ENCODE measurements at places on chromosomes 2 and 18.

DNA sequence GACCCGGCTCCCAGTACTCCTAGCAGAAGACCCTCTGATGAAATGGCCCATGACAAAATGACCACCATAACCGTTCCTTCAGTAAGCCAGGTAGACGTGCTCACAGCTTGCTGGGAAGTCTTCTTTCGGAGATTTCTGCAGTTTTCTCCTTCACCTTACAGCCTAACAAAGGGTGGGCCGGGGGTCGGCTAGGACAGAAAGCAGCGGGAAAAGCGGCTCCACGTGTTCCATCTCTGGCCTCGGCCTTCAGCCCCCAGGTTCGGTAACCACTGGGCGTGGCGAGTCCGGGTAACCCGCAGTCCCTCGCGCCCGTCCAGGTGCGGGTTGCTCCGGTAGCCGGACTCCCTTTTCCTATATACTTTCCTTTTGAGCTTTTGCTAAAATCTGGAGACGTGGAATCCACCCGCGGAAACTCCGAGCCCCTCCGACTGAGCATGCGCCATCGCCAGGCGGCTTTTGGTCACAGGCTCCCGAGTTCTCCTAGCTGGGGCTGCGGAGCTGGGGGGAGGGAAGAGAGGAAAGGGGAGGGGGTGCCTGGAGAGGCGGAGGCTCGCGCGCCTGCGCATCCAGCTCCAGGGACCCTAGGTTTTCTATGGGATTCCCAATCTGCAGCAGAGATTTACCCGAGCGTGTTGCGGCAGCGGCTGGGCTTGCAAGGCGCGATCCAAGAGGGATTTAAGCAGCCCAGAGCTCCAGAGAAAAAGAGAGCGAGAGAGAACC is at the start of gene VSNL1:
VSNL1 (plus strand) TSS at position 604 of the 720 bp plus-strand sequence. CDS start 51,379 bp downstream, outside the sequence.
- DNase-seq: peak; percentile 88

- DNase-seq: no peak
Measured at GRCh38 chr18:21314724-21315123, 72.7 kb downstream of the GREB1L start.

- no peak for DNase-seq
Measured at GRCh38 chr2:148027822-148028221, 6.9 kb downstream of the MBD5 start.

- no peak for DNase-seq
Measured at GRCh38 chr2:85119900-85120299, 13.3 kb upstream of the TCF7L1 start.

DNA sequence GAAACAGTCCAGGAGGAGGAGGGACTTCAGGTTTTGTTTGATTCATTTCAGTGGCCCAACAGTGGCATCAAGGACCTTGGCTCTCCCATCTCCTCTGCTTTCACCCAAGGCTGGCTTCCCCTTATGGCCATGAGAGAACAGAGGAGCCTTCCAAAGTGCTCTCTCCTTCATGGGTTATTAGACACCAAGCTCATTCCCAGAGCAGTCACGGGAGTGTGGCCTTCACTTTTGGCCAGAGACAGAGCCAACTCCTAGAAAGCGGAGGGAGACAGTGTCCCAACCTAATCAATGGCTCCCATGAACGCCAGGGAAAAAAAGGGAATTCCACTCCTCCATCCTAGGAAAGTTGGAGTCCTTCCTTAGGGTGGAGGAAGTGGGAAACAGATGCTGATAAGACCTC is 871 bp upstream of the DUSP28 start:
- DNase-seq: no peak

GRCh38 chr2:128292599-128293425 is 25.9 kb downstream of the HS6ST1 start:
- no peak for DNase-seq

DNA sequence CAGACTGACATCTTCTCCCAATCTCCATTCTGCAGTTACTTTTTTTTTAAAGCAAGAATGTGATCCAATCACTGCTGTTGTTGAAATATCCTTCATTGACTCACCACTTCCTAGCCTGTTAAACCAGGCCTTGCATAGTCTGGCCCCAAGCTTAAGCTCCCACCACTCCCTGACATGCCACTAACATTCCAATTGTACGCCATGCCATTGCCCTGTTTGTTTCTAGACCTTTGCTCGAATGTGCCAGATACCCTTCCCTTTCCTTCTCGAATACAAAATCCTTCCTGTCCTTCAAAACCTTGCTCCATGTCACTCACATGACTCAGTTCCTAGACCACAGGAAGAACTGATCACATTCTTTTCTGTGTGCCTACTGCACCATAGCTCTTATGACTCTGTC is 224.2 kb downstream of the CYRIA start:
- DNase-seq: no peak

DNA sequence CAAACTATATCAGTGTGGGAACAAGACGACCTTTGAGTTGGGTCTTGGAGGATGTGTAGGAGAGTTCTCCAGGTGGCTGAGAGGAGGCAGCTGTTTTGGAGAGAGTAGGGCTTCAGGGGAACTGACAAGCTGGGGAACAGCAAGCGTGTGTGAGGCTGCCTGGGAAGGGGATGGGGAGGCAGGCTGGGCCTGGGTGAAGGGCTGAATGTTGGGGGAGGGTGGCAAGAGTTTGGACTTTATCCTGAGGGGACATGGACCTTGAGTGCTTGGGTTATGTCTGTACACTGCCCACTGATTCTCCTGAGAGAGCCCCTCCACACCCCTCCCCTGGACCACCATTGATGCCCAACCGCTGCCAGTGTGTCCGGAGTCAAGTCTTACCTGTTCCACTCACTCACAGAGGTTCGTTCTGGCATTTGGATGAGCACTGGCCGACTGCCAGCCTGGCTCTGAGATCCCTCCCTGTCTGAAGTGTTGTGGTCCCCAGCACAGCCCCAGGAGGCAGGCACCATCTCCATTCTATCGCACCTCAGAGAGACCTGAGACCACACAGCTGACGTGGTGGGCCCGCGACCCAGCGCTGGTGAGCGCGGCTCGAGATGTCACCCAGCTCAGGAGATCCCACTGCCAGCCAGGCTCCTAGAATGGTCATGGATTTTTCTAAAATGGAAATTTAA is 59.5 kb downstream of the DCDC2C start:
- no peak for DNase-seq

GRCh38 chr2:162282765-162283425 is 35.6 kb downstream of the IFIH1 start:
- peak; percentile 15 for DNase-seq

GRCh38 chr2:98664323-98664722 is 55.9 kb downstream of the UNC50 start:
- no peak for DNase-seq

GRCh38 chr2:25808006-25808383 is 70.3 kb downstream of the ASXL2 start:
- no peak for DNase-seq

DNA sequence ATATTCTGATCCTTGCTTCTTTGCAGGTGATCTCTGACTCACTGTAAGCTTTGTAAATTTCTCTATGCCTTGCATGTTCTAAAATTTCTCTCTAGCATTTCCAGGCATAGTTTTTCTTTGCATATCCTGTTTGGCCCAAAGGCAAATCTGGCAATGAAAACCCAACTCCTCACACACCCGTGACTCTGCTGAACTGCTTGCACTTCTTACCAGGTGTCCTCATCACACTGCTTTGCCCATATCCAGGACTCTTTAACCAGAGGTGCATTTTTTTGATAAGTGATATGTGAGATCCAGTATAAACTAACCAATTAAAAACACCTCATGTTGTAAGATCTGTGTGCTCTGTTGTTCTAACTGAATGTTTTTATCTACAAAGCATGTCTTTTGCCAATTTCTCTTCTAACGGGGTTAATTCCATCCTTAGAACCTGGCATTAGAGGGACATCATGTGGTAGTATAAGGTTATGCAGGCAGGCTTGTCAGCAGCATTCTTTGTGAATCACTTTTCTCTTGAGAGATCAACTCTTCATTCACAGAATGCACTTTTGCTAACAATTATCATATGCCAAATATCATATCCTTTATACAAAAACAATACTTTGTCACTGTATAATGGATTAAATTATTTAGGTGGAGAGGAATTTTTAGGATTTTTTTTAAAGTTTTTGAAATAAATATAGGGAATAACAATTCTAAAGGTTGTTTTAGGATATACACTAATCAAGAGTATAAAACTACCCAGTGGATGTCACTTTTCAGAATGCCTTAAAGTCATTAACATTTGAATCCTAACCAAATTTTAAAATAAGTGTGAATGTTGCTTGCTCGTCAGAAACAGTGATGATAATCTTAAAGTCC is 20.8 kb upstream of the TMX3 start:
- DNase-seq: peak; percentile 40

All from fibroblast of skin of left biceps (primary cell).